HuH-7 (cell line): ENCODE measurements at places on chromosomes 4 and X.

DNA sequence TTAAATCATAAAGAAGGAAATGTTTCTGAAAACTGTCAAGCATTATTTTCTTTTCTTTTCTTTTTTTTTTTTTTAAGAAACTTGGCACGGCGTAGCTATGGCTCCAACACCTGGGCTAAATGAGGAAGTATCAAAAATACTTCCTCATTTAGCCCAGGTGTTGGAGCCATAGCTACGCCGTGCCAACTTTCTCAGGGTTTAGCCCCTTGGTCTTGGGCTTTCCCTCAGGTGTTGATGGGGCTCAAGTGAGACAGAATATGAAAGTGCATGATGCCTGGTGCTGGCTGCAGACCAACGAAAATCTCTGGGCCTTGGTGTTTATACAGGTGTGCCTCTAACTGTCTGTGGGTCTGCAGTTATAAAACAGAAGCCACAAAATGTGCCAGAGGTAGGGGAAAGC is 132.7 kb downstream of the ARHGAP24 start:
- no peak for DNase-seq

GRCh38 chr4:154332681-154333421 is 158.7 kb downstream of the DCHS2 start:
- DNase-seq, result no peak

DNA sequence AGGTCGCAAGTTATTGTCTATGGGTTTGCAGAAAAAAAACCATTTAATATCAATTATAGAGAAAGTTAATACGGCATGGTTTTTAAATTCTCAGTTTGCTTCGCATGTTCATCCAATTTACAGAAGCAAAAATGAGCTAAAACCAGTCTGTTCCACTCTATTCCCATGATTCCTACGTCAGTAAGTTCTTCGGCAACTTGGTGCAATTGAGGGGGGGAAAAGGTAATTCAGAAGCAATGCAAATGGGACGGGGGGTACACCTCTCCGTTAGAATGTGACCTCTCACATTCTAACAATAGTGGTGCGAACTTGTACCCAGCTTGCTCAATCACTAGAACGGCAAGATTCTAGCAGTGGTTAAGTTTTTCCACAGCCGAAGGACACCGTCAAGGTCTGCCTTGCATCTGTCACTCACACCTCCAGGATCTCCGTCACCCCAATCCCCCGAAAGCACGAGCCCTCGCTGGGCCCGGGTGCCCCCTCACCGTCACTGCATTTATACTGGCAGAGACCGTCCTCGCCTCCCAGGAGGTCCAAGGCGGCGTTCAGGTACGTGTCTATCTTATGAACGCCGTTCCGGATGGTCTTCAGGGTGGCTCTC is 653 bp downstream of the PLA2G12A start:
- DNase-seq, result no peak

GRCh38 chr4:6971536-6972374 is 62.1 kb downstream of the TBC1D14 start:
- no peak for DNase-seq

DNA sequence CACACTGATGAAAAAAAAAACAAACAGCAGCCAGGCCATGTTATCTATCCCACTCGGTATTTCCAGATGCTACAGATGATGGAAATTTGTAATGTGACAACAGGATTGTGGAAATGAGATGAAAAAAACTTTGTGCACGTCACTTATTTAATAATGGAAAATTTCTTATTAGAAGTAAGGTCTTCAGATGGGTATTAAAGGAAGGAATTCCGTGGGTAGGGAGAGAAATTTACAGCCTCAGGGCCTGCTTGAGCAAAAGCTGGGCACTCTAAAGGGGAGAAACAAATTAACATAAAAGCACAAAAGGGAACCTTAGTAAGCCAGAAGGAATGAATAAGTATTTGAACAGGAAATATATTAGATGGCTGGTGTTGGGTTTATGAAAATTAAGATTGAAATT is 4.2 kb upstream of the PKD2 start:
- no peak for DNase-seq

GRCh38 chrX:69615779-69616456 is at the start of gene EDA:
Gene EDA, plus strand, starts transcription at chrX:69616113.
- DNase-seq, result no peak
